Hematopoietic multipotent progenitor cell treated with erythropoietin and hydrocortisone succinate and interleukin-3 and kit ligand, for 17 days (in vitro differentiated cells): ENCODE measurements at places on chromosomes 3 and 15.

- no peak for DNase-seq
These were observed 115.7 kb upstream of the TJP1 start for GRCh38 chr15:29937956-29938355.

DNA sequence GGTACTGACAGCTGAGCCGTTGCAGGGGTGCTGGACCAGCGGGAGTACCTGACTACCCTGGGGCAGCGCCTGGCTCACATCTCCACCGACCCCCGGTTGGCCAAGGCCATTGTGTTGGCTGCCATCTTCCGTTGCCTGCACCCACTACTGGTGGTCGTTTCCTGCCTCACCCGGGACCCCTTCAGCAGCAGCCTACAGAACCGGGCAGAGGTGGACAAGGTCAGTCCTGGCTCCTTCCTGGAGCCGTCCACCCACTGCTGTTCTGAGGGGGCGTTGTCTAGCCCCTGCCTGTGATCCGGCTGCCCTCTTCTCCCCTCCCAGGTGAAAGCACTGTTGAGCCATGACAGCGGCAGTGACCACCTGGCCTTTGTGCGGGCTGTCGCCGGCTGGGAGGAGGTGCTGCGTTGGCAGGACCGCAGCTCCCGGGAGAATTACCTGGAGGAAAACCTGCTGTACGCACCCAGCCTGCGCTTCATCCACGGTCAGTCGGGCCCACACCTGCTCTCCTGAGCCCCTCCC is 45.7 kb downstream of the DHX30 start:
- no peak for DNase-seq

DNA sequence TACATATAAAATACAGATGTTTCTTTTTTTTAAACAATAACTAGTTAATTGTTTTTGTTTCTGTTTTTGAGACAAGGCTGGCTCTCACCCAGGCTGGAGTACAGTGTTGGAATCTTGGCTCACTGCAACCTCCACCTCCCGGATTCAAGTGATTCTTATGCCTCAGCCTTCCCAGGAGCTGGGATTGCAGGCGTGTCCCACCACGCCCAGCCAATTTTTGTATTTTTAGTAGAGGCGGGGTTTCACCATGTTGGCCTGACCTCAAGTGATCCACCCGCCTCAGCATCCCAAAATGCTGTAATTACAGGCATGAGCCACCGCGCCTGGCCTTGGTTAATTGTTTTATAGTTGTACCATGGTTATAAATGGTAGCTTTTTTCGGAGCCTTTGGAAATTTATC is 72.3 kb downstream of the PIAS1 start:
- no peak for DNase-seq

DNA sequence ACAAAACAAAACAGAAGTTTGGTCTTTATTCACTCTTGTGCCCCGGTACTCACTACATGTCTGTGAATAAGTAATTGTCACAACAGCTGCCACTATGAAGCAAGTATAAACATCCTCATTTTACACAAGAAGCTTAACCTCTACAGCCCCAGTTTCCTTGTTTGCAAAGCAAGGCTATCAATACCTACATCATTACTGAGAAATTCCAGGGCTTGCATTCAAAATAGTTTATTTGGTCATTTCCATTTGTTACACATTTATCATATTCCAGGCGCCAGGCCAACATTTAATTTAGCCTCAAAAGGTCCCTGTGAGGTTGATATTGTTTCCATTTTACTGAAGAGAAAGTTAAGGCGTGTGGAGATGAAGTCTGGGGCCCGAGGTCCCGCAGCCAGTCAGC is 161.4 kb upstream of the LRTM1 start:
- DNase-seq = no peak

- no peak for DNase-seq
These were observed 96.5 kb upstream of the PRICKLE2 start for GRCh38 chr3:64321747-64322146.

DNA sequence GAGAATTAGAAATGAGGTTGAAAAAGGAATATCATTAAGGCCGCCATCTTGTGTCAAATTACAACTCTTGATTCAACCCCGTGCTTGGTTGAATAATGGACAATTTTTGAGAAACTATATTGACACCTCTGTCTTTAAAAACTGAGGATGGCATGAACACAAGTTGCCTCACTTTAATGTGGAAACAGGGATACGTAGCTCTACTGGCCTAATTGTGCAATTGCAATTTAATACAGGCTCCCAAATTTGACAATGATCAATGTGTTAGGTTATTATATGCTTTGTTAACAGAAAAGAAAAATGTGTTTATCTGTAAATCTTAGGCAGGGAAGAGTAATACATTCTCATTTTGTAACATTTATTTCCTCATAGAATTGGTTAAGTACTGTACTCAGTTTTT is 77.1 kb upstream of the MCTP2 start:
- no peak for DNase-seq
